Activated CD8-positive, alpha-beta memory T cell treated with anti-CD3 and anti-CD28 coated beads for 24 hours (primary cell): ENCODE measurements at places on chromosomes 11 and 22.

DNA sequence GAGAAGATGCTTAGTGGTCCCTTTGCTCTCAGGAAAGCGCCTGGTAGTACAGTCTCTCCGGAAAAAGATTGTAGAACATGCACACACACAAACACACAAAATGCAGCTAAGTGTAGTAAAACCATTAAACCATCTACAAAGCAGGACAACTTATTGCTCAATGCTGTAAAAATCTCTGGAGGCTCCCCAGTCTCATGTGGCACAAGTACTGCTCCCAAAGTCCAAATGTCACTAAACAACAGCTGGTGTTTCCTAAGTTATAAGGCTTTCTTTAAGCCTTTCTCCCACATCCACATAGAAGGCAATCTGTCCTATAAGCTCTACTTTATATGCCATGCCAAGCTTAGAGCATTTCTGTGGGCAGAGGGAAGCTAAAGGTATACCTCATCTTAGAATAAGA lies 32.9 kb downstream of the CDON start:
- DNase-seq: no peak

- DNase-seq: no peak
These were observed 67.1 kb upstream of the GRAMD1B start for GRCh38 chr11:123362941-123363340.

DNA sequence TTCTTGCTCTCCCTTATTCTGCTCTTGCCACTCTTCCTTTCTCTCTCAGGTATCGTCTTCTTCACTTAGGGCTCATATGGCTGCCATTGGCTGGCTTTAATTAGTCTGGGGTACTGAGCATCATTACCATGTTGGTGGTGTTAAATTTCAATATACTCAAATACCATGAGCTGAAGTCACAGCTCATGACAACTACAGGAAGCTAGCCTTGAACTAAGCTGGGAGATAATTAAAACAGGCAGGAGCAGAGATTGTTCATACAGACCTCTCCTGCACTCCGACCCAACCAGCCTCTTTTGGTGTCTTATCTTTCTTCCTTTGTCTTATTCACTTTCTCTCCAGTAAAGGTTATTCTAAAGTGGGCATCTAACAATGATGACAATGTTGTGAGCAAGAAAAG lies 130.9 kb upstream of the BLID start:
- DNase-seq: no peak

DNA sequence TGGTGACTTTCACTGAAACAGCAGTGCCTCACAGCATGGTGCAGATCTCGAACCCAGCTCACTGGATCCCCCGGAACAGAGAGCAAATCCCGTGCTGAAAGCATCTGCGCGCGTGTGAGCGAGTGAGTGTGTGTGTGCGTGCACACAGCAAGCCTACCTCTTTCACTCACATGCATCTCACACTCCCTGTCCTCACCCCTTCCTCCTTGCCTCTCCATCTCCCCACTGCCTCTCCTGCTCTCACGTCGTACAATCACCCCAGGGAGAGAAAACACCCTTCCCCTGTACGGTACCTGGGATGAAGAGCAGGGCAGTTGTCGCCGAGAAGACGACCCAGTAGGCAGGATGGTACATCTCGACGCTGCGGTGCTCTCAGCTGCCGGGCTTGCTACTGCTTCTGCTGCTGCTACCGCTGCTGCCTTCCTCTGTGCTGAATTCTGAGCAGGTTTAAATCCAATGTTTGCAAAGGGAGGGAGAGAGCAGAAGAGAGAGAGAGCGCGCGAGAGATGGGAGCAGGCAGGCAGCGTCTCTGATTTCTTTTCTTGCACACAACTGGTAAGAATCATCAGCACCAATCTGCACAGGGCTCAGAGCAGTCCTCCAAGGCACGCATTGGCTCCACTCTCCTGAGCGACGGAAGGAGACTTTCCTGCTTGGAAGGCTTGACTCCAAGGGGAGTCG lies at the start of gene OPCML:
TSS of gene OPCML (minus strand) at position 531 of the 681 bp plus-strand sequence.
- DNase-seq: no peak

DNA sequence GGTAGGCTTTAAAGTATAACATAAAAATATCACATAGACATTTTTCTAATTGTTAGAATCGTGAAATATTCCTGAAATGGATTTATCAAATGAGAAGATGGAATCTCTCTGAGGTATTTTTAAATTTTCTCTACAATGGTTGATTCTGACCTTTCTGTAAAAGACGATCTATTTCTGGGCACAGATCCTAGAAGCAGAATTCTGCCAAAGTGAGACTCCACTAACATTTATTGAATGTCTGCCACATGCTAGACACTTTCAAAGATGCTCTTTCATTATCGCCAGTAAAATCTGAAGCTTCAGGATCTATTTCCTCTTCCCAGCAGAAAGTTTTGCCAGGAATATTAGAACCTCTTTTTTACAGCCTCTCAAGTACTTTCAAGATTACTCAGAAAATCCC lies 64.1 kb upstream of the TMEM45B start:
- no peak for DNase-seq

DNA sequence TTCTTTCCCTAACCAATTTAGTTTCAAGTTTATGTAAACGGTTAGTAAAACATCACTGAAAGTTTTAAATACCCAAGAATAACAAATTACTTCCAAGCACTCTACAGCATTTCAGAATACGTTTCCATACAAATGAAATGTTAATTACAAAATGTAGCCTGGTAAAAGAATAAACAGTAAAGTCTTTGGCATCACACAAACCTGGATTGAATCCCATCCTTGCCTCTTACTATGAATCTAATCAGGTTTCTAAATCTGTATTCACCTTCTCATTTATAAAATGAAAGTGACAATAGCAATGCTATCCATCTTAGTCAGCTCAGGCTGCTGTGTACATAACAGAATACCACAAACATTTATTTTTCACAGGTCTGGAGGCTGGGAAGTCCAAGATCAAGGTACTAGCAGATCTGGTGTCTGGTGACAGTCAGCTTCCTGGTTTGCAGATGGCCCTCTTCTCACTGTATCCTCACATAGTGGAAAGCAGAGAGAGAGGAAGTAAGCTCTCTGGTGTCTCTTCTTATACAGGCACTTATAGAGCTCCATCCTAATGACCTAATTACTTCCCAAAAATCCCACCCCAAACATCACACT lies 19.2 kb downstream of the FAM168A start:
- DNase-seq: no peak

GRCh38 chr11:9716275-9717039 lies 52.6 kb downstream of the SWAP70 start:
- no peak for DNase-seq
